ENCODE measurements at places on chromosomes 5 and 9.

DNA sequence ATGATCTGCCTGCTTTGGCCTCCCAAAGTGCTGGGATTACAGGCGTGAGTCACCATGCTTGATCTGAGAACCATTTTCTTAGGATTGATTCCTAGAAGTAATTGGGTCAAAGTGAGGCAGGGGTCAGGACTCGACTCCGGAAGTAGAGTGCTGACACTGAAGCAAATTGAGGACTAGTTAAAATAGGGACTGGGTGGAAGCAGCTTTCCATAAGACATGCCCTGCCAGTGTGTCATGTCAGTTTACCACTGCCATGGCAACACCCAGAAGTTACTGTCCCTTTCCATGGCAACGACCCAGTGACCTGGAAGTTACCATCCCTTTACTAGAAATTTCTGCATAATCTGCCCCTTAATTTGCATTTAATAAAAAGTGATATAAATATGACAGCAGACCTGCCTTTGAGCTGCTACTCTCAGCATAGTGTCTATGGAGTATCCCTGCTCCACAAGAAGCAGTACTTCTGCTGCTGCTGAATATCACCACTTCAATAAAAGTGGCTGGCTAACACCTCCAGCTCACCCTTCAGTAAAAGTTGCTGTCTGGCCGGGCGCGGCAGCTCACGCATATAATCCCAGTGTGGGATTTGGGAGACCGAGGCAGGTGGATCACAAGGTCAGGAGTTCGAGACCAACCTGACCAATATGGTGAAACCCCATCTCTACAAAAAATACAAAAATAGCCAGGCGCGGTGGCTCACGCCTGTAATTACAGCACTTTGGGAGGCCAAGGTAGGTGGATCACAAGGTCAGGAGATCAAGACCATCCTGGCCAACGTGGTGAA, 47.8 kb upstream of the JADE2 start:
- no peak for DNase-seq

DNA sequence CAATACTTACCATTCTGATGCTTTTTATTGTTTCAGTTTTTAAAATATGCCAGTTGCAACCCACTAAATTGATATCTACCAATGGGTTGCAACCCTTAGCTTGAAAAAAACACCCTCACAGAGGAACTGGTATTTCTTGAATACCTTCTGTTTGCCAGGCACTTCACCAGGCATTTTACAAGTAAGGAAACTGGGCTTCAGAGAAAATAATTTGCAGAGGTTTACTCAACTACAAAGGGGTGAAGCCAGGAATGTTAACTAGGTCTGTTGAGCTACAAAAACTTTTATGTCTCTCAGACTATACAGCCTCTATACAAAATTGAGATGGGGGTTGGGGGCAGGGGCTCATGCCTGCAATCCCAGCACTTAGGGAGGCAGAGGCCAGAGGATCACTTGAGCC, 65.0 kb downstream of the STX17 start:
- DNase-seq, result no peak

- no peak for DNase-seq
Measured at GRCh38 chr5:137203011-137203632, 296.0 kb downstream of the SPOCK1 start.

- DNase-seq, result no peak
Measured at GRCh38 chr5:56281489-56282165, 48.5 kb upstream of the ANKRD55 start.

DNA sequence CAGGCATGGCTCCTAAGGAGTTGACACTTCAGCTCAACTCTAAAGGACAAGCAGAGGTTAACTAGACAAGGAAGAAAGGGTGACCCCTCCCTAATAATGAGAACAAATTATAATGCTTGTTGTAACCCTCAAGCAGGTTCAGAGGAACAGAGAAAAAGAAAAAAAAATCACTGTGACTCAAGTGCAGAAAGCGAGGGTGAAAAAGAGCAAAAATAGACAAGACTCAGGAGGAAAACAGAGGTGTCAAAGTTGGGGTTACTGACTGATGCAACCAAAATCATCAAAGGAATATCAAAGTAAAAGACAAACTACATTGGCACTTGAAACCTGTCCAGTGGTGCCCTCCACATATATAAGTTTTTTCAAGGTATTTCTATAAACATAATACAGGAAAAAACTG, 28.4 kb downstream of the FBXW11 start:
- no peak for DNase-seq

DNA sequence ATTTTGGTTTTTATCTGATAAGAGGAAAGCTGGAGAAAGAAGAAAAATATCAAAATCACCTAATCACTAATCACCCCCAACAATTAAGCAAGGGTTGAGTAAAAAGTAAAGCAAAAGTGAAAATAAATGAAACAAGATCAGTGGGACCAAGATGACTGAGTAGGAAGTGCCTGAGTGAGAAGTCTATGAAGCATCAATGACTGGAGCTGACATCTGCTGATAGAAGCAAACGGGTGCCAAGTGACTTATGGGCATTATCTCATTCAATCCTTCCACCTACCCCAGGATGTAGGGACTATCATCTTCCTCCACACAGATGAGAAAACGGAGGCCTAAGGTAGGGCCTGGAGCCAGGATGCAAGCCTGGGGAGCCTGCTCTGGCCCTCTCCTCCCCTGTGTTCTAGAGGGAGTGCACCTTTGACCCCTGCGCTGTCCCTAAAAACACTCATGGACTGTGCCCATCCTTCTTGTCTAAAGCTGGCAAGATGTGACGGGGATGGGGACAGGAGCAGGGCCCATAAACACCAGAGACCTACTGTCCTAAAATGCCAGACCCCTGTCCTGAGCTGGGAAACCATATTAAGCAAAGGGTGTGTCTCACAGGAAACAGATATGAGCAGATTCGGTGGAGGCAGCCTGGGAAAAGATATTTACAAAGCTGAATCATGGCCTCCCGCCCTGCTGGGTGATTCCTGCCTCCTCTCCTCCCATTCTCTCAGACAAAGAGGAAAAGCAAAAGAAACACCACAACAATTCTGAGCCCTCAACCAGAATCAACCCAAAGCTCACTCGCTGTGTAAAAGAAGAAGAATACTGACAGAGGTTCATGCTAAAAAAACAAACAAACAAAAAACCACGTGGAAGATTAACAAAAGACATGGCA, 116.0 kb downstream of the AUH start:
- DNase-seq, result no peak

GRCh38 chr9:94783928-94784327, 57.4 kb downstream of the AOPEP start:
- no peak for DNase-seq

DNA sequence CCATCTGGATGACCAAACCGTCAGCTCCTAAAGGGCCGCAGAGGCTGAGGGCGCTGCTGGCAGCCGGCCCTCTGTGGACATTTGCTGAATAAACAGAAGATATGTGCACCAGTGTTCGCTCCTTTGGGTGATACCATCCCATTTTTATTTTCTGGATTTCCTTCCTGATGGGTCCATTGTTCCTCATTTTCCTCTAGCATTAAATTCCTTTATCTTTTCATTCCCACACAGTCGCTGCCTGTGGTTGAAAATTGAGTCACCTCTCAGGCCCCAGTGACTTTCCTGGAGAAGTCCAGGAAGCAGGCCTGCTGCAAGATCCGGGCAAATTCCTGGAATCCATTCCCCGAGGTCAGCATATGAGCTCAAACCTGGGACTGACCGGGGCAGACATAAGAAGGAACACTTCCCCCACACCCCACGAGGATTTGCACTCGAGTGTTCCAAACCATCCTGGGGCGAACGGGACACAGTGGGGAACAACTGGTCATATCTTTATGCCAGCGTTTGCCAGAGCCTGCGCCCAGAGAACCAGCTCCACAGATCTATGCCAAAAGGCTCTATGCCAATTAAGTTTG, 86.7 kb upstream of the PCA3 start:
- DNase-seq, result no peak

- no peak for DNase-seq
Measured at GRCh38 chr5:14266686-14267085, 123.5 kb downstream of the TRIO start.

DNA sequence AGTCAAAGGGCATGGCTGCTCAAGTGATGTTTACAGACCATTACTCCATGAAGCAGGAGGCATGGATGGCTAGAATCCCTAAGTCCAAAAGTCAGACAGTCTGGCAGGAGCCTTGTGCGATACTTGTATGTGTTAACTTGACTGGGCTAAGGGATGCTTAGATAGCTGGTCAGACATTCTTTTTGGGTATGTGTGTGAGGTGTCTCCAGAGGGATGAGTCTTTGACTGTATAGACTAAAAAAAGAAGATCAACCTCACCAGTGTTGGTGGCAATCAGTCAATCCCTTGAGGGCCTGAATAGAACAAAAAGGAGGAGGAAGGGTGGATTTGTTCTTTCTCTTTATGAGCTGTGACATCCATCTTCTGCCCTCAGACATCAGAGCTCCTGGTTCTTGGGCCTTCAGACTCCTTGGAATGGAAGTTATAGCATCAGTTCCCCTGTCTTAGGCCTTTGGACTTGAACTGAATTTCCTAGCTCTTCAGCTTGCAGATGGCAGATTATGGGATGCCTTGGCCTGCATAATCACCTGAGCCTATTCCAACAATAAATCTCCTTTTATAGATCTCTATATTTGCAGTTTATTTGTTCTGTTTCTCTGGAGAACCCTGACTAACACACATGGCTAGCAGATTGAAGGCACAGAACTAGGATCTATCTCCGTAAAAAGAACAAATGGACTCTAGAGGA, 9.7 kb upstream of the HSPB3 start:
- DNase-seq, result no peak

DNA sequence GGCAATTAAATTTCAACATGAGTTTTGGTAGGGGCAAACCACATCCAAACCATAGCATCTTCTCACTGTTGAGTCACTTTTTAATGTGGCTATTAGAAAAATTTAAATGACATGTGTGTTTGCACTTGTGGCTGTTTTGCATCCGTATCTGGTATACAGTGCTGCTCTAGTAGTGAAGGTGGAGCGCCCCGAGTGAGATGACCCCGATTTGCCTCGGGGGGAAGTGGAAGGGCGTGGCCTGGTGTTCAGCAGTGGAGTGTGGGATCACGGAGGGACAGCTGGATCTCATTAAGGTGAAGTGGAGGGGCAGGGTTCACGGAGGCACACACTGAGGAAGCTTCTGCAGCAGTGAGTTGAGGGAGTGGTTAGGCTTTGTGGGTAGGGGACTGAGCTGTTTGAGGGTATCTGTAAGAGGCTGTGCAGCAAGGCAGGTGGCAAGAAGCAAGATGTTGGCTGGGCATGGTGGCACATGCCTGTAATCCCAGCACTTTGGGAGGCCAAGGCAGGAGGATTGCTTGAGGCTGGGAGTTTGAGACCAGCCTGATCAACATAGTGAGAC, 6.2 kb upstream of the GMCL2 start:
- DNase-seq, result no peak

DNA sequence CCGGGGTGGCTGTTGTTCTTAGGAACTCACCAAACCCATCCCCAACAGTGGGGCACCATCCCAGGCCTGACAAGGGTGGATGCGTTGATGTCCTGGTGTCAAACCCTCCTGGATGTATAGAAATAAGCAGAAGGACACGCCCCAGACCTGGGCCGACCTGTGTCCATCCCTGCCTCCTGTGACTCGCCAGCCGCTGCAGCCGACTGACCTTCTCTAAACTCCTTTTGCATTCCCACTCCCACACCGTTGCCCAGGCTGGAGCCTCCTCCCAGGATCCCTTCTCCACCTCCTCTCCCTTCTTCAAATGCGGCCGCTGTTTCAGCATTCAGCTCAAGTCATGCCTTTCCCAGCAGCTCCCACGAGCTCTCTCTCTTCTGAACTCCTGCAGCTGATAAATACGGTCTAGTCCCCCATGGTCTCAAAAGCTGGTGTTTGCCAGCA, 213.2 kb upstream of the IER5L start:
- DNase-seq, result no peak

GRCh38 chr5:95668216-95668615, 14.6 kb downstream of the SPATA9 start:
- DNase-seq, result no peak

DNA sequence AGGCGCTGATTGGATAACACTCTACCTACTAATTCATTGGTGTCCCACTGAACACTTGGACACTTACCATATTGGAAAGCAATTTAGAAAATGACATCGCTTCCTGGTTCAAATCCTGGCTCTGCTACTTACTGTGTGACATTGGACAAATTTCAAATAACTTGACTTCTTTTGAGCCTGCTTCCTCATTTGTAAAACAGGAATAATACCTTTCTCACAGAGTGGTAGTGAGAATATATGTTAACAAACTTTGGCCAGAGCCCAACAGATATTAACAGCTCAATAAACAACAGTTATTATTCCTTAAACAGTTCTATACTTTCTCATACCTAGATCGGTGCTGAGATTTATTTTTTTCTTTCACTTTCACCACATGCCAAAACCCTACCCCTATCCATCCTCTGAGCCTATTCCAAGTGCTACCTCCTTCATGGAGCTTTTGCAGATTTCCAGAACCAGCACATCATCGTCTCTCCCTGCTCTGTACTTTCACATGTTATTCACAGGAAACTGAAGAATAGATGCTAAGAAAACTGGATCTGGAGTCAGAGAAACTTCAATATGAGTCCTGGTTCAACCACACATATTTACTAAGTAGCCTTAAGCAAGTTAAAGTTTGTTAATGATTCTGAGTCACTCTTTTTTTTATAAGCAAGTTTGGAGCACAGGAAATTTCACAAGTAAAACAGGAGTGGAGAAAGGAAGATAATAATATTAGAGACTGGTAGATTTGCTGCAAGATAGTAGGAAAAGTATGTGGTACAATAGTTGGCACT, 92.3 kb downstream of the STRBP start:
- DNase-seq, result no peak

DNA sequence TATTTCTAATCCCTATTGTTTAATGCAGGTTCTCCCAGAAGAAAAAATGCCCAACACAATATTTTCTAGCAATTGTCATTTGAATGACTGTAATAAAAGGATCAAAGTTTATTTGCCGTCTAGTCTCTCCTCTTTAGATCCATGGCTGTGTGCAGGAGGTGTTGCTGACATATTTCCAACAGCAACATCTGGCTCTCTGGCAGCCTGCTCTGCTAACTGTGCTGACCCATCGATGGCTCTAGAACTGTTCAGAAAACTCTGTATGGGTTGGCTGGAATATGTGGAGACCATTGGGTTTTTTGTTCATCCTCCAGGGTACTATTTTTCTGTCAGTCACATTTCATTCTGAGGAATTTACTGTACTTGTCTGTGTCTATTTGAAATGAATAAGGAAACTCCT, 202.0 kb upstream of the SLC27A6 start:
- no peak for DNase-seq

GRCh38 chr5:37170856-37171255, 78.3 kb downstream of the CPLANE1 start:
- DNase-seq, result no peak
